Activated B cell treated with CpG ODN at 0.5 μM for 24 hours (primary cell): ENCODE measurements at places on chromosomes 3 and 15. TPM values are rescaled to one million over a fixed set of nuclear protein-coding genes. Genes with fewer than 3 reads are reported as not detected.

- H3K4me1 ChIP-seq: no peaks in the 10 kb centered on the region
- DNase-seq: no peak
- H3K27me3 ChIP-seq: peaks cover 12% of the 10 kb centered on the region
Observed at GRCh38 chr3:31412832-31413231, 119.9 kb upstream of the STT3B start.

DNA sequence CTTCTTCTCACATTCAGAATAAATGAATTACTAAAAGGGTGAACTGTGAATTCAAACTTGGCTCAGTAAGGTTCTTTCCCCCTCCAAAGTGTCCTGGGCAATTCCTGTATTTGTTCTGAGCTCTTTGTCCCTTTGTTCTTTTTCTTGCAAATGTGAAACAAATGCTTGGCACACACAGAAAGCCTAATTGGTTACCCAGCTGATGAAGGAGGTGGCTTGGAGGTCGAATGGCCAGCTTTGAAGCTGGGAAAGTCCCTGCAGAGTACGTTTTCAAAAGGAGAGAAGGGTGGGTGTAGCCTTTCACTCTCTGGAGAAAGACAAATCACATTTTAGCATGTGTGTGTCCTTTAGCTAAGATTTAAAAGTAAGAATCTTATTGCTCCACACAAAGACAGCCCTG is 154.4 kb downstream of the PEX5L start:
- peaks cover 6% of the 10 kb centered on the region for H3K27me3 ChIP-seq
- no peaks in the 10 kb centered on the region for H3K4me1 ChIP-seq
- H3K27ac ChIP-seq: no peak overlapping the region
- no peak overlapping the region for H3K4me3 ChIP-seq
- no peak for DNase-seq

The SHC4 gene
- total RNA-seq: 0.24 TPM in 1 of 2 replicates, not detected in the other

GRCh38 chr3:106401666-106402490 is 533.1 kb upstream of the CBLB start:
- peaks cover 10% of the 10 kb centered on the region for H3K4me1 ChIP-seq
- no peak for DNase-seq
- no peak overlapping the region for H3K27ac ChIP-seq
- no peak overlapping the region for H3K4me3 ChIP-seq
- no peaks in the 10 kb centered on the region for H3K27me3 ChIP-seq
- H3K36me3 ChIP-seq: no peaks in the 10 kb centered on the region

GRCh38 chr3:40580494-40581091 is 55.8 kb downstream of the ZNF621 start:
- H3K27ac ChIP-seq: no peak overlapping the region
- H3K27me3 ChIP-seq: peaks cover 13% of the 10 kb centered on the region
- no peaks in the 10 kb centered on the region for H3K36me3 ChIP-seq
- H3K4me3 ChIP-seq: no peak overlapping the region
- DNase-seq: peak; percentile 55

DNA sequence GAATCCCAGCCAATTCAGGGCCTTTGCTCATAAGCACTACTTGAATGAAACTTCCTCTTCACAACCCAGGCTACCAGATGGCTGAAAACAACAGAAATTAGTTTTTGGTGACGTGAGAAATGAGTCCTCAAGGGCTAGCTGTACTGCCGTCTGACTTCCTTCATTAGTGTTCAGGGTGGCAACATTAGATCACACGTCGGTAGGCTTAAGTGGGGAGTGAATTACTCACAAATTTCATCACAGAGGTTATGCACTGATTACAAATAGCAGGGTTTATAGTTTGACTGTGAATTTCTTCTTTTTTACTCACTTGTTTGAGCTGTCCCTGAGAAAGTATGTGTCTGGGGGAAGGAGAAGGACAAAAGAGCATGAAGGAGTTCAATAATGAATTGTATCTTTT is 397.2 kb downstream of the GAP43 start:
- H3K4me3 ChIP-seq: no peak overlapping the region
- no peak for DNase-seq
- H3K27ac ChIP-seq: no peak overlapping the region
- no peaks in the 10 kb centered on the region for H3K36me3 ChIP-seq

GRCh38 chr3:15860014-15860934 is 62.5 kb upstream of the ANKRD28 start:
- H3K4me3 ChIP-seq: peak overlapping the region; percentile 85
- DNase-seq: peak; percentile 32
- peaks cover 5% of the 10 kb centered on the region for H3K36me3 ChIP-seq
- peak overlapping the region; percentile 70 for H3K27ac ChIP-seq

DNA sequence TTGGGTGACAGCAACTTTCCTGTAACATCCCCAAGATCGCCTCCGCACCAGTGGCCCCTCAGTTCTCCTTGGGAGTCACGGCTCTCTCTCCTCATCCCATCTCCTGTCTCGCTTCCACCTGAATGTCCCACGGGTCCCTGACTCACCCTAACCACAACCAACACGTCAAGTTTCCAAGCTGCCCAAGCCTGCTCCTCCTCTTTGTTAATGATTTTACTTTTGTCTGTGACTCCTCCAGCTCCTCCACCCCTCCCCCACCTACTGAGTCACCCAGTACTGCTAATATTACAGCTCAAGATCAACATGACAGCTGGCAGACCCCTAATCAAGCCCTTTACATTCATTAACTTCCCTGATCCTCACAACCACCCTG is 39.3 kb downstream of the BDH1 start:
- H3K27ac ChIP-seq: peak overlapping the region; percentile 83
- H3K27me3 ChIP-seq: no peaks in the 10 kb centered on the region
- peaks cover 43% of the 10 kb centered on the region for H3K36me3 ChIP-seq
- peaks cover 13% of the 10 kb centered on the region for H3K4me1 ChIP-seq
- no peak for DNase-seq

The GOLGA6L4 gene
- 0.67 and 1.1 TPM in 2 replicates for total RNA-seq

GRCh38 chr15:56366211-56366610 is 985 bp downstream of the TEX9 start:
- peak overlapping the region; percentile 95 for H3K4me3 ChIP-seq
- peaks cover 7% of the 10 kb centered on the region for H3K36me3 ChIP-seq
- peaks cover 3% of the 10 kb centered on the region for H3K27me3 ChIP-seq

The PLCB2 gene
- total RNA-seq: 109 and 126 TPM in 2 replicates

DNA sequence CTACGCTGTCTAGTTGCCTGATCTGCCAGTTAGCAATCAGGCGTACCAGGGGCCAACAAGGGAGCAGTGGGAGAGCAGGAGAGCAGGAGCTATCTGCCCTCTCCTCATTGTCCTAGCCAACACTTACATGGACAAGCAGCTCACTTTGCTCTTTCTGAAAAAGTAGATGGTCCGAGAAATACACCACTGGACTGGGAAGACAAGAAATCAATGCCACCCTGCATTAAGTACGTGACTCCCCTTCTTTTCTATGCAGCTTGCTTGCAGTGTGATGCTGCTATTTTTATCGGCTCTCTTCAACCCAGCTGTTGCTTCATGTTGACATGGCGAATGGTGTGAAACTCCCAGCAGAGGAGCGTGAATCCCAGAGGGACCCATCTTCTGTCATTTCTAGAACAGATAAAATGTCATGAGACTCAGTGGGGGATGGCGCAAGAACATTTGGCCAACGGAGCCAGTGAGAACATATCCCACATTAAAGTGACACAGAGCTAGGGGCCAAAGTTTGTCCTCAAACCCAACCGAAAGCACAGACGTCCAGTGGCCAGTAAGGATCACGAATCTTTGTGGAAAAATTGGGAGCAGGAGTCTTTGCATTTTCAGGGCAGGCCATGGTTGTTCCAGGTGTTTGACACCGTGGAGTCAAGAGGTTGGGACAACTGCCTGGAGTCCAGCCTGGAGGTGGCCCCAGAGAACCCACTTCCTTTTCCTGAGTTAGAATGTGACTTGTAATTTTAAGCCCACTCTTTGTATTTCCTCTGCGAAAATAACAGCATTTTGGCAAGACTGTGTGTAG is 53.7 kb upstream of the MEF2A start:
- peak overlapping the region; percentile 82 for H3K4me3 ChIP-seq

GRCh38 chr3:100650651-100651619 is 41.5 kb downstream of the ADGRG7 start:
- H3K27ac ChIP-seq: peak overlapping the region; percentile 70
- H3K4me1 ChIP-seq: peaks cover 9% of the 10 kb centered on the region
- H3K36me3 ChIP-seq: no peaks in the 10 kb centered on the region
- H3K27me3 ChIP-seq: no peaks in the 10 kb centered on the region
- no peak for DNase-seq

- no peak for DNase-seq
- no peaks in the 10 kb centered on the region for H3K27me3 ChIP-seq
- no peak overlapping the region for H3K4me3 ChIP-seq
- no peaks in the 10 kb centered on the region for H3K36me3 ChIP-seq
- H3K4me1 ChIP-seq: peaks cover 13% of the 10 kb centered on the region
Observed at GRCh38 chr3:106345353-106346027, 476.7 kb upstream of the CBLB start.

DNA sequence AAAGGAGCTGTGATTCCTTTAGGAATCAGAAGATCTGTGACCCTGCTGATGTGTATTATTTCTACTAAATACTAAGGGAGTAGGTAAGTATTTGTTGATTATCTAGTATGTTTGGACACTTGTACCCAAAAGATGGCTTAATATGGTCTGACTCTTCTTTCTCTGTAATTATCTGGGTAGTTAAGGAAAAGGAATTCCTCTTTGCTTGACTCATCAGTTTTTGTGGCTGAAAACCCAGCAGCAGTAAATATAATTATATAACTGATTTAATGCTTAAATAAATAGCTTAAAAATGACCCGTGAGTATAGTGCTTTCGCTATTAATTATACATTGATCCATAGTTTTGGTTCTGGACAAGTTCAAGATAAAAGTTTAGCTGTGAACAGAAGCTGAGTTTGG is 155.8 kb downstream of the LRTM1 start:
- H3K4me3 ChIP-seq: no peak overlapping the region
- H3K4me1 ChIP-seq: no peaks in the 10 kb centered on the region
- no peaks in the 10 kb centered on the region for H3K36me3 ChIP-seq
- H3K27ac ChIP-seq: no peak overlapping the region
- DNase-seq: no peak

The NPAP1 gene
- not detected in 2 replicates for total RNA-seq
